ENCODE measurements at places on chromosomes 7 and 10.

DNA sequence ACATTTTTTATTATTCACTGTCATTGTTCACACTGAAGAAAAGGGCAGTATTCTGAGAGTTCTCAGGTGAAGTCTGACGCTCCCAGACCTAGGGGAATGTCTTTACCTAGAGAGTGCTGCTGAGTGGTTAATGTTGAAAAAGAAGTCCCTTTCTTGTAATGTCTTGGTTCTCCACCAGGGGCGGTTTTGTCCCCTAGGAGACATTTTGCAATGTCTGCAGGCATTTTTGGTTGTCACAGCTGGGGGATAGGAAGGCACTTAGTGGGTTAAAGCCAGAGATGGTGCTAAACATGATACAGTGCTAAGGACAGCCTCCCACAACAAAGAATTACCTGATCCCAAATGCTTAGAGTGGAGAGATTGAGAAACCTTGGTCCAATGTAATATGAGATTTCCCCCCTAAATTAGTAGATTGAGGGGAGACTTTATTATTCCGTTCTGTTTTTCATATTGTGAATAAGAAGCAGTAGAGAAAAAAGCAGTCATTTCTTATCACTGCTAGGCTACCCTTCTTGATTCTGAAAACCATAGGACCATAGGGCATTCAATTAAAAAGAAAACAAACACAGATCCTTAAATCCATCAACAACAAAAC, 13.1 kb downstream of the UMAD1 start:
- DNase-seq = peak; percentile 69

DNA sequence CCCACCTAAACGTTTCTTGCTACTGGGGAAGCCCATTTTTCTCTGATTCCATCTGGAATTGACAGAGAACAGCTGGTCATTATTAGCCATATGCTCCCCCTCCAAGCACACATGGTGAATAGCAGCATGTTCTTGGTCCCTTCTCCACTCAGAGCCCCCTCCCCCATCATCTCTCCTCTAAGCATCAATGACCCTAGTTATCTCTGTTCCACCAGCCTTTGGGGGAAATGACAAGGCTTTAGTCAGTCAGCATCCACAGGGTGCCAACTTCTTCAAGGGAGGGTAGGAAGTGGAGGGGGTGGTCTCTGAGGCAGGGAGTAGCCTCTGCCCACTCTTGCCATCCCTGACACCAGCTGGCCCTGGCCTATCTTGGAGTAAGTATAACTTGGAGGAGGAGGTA, 163.1 kb downstream of the UBE2H start:
- peak; percentile 70 for DNase-seq

DNA sequence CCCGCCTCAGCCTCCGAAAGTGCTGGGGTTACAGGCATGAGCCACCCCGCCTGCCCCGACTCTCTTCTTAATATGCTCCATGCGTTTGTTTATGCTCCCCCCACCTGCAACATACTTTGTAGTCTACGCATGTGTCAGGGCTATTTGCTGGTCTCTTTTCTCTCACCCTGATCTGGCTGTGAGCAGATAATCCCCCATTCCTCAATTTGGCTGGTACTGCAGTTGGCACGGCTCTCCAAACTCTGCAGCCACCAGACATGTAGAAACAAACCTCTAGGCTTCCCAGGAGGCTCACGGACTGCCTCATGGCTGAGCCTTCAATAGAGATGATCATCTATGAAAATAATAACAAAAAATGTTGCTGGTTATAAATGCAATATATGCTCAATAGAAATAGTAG, 540.3 kb upstream of the GALNT17 start:
- DNase-seq = no peak

DNA sequence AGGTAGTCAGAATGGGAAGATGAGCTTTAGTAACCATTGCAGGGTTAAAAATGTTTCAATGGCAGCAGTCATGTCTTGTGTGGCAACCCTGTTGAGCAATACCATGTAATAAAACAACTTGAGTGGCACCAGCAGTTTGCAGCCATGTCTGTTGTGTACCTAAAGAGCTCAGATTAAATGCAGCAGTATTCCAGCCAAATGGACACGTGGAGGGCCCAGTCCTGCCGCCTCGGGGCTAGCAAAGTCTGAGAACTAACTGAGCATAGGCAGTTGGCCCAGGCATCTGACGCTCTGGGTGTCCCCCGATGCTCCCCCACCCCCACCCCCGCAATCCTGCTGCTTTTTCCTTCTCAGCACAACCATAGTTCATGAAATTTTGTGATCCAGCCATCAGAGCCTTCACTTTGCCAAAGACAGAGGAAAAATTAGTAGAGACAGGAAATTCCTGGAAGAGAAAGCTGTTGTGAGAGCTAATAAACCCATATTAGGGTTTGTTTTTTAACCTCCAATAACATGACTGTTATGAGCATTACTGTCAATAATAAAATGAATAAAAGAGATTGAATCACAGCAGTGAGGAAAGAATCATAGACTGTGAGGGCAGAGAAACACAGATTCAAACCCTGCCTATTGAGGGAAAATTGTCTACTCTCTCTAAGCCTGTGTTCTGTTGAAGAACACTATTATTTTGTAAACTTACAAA, 220.6 kb upstream of the RHOBTB1 start:
- no peak for DNase-seq

DNA sequence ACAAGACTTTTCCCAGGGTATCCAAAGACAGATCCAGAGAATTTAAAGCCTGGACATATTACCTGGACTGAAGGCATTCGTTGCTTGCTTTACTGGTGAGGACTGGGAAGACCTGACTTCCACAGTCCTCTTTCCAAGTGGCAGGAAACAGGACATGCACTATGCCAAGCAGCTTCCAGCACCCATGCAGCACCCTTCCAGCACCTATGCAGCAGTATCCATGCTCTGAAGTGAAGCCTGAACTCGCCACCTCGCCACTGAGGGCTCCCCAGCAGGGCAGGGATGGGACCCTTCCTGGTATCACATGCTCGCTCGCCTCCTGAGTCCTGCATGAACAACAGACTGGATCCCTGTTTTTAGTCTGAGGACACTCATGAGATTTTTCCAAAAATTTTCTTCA, 189.9 kb upstream of the KLF14 start:
- no peak for DNase-seq

DNA sequence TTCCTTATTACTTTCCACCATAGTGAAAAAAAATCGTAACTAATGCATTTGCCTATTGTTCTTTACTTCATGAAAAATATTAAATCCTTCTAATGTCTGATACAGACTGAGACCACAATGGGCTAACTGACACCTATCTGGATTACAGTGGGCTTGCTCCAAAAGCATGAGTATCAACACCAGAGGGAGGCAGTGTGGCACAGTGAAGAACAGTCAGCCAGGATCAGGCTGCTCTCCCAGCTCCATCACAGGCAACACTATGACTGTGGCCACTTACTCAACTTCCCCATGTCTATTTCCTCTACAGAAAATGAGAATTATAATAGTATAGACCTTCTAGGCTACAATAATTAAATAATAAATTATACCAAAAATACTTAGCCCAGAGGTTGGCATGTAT, 97.2 kb downstream of the SLC25A13 start:
- peak; percentile 37 for DNase-seq

GRCh38 chr10:68721673-68722335, 765 bp downstream of the CCAR1 start:
- DNase-seq = peak; percentile 50

GRCh38 chr10:69374242-69374641, 42.5 kb downstream of the TACR2 start:
- no peak for DNase-seq

DNA sequence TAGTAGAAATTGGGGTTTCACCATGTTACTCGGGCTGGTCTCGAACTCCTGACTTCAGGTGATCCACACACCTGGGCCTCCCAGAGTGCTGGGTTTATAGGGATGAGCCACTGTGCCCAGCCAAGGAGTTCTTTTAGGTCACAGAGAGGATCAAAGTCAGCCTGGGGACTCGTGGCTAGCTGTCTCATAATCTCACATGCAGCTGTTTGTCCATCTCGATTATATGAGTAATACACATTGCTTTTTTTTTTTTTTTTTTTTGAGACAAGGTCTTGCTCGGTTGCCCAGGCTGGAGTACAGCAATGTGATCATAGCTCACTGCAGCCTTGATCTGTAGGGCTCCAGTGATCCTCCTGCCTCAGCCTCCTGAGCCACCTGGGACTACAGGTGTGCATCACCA, 2.2 kb downstream of the IFT22 start:
- DNase-seq = no peak

DNA sequence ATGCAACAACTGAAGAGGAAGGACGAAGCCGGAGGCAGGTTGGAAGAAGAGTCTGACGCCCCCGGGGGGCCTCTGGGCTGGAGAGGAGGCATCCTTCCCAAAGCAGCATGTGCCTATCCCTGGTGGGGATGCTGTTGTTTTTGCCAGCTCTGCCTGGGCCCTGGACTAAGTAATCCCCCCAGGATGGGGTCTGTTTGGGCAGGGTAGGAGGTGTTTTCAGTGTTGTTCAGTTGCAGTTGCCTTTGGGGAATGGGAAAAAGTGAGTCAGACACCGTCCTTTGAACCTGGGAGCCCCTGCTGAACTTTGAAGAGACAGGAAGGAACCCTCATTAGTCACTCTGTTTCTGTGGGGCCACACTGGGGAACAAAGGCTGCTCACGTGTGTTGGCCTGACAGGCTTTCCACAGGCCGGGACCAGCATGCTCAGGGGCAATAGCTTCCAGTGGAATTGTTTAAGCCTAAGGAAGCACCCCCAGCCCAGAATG, 35.2 kb upstream of the GDF10 start:
- DNase-seq = no peak

DNA sequence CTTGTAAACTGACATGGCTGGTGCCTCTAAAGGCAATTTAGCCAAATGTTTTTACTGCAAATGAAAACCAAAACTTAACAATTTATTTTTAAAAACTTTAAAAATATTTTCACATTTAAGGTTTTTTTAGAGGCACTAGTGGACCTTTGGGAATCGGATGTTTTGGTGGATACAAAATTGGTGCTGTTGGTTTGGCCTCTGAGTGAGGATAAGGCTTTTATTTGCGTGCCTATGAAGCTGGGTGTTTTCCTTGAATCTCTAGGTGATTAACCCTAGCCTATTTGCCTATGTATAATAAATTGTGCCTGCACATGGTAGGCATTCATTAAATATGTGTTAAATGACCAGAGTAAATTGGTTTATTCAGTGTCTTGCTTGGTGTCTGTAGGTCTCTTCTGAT, 2.9 kb upstream of the SGCE start:
- DNase-seq = peak; percentile 27

DNA sequence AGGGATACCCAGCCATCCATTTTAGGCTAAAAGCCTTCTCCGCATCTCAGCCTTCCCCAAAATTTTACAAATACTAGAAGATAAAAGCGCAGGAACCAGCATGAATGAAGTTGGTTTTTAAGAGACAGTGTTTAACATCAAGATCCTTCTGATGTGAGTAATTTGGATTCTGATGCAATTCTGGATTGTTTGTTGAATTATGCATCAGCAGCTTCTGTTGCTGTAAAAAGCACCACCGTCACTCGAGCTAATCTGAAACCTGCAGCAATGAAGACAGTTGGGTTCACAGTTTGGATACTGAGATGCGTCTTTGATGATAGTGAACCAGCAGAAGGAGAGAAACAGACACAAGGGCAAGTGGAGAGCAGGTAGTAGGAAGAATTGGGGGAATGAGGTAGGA, 179.2 kb downstream of the PLXNA4 start:
- DNase-seq = no peak

GRCh38 chr7:95993380-95993779, 221.0 kb downstream of the DYNC1I1 start:
- DNase-seq = peak; percentile 2

DNA sequence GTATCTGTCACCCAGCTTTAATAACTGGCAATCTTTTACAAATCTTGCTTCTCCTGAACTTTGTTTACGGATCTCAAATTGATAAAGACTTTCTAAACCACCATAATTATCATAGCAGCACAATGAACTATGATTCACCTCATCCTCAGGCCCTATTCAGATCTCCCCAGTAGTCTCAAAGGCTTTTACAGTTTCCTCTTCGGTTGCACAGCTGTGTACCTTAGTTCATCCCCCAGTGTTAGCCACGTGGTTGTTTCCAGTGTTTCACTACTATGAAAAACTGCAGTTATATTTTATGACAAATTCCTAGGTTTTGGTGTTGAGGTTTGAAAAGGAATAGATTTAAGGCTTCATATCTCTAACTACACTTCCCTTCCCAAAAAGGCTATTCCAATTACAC, 24.9 kb downstream of the PAXIP1 start:
- DNase-seq = no peak

- no peak for DNase-seq
These were observed 262.5 kb downstream of the SEMA3D start for GRCh38 chr7:84924353-84924752.

DNA sequence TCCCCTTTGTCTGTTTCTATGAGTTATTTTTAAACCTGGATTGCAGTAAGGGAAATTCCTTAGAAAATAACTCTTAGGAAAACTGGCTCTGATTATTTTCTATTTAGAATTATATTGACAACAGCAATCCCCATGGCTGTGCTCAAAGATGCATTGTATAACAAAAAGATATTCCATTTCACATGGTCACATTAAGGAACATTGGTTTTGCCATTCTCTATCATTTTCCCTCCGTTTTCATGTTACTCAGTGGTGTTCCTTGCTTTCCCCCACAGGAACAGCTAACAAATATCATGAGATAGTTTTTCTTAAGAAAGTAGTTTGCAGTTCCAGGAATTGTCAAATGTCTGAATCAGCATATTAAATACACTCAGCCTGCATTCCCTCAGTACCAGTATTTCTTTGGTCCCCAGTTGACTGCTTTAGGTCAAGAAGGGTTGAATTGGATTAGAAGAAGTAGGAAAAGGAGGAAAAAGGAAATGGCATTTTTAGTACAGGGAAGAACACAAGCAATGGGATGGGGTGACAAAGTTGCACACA, 436.7 kb downstream of the TNS3 start:
- DNase-seq = no peak

- no peak for DNase-seq
These were observed 59.3 kb downstream of the NUDCD3 start for GRCh38 chr7:44431091-44431608.

DNA sequence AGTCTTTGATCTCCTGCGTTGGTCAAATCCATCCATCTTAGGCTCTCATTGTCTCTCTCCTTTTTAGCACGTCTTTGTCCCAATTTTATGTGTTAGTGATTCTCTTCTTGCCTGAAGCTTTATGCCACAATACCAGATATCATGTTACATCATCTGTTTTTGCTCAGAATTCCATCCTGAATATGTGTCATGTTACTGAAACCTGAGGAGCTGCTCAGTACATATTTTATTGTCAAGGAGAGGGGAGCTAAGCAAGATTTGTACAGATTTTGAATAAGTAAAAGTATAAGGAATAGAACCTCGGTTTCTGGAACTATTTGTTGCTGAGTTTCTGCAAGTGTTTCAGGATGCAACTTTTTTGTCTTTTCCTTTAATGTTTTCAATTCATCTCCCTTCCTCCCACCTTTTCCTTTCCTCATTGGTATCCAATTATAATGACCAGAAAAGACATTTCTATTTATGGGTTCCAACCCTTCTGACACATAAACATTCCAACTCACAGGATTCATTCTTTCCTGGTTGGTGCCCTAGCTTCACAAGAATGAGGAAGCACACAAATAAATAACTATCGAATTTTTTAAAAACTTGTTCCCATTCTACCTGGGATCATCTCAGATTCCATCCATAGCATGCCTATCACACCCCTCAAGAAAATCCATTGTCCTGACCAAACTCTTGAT, 291.8 kb downstream of the CRPPA start:
- no peak for DNase-seq

Data from NCI-H82 (cell line).